Cerebellar nuclear complex (tissue), 1 donor: ENCODE measurements at places on chromosomes 7 and 10.

DNA sequence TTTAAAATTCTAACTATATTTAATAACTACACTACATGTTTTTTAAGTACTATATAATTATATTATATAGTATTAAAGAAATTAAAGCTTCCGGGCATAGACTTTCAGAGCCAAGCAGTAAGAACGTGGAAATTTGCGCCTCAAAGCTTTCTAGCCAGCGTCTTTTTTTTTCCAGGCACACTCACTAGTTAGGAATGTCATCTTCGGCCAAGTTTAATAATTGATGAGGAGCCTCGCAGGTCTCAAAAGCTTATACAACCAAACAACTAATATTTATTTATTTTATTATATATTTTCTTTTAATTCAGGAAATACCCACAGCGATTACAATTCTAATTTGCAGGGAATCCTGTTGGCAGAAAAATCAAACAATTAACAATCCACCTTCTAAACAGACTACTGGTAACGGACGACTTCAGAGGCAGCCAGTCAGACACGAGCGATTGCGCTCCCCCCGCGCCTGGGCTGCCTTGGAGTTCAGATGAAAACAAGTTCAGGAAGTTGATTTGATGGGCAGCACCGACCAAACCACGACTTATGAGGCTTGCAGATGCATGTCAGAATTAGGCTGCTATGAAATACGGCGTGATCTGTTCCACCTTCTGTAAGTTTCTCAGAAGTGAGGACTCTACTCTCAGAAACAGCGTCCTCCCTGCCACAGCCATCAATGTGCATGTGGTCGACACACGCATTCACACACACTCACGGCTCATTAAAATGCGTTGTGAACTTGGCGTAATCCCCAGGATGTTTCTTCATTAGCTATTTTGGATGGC is 431.8 kb upstream of the MGMT start:
- no peak for DNase-seq

DNA sequence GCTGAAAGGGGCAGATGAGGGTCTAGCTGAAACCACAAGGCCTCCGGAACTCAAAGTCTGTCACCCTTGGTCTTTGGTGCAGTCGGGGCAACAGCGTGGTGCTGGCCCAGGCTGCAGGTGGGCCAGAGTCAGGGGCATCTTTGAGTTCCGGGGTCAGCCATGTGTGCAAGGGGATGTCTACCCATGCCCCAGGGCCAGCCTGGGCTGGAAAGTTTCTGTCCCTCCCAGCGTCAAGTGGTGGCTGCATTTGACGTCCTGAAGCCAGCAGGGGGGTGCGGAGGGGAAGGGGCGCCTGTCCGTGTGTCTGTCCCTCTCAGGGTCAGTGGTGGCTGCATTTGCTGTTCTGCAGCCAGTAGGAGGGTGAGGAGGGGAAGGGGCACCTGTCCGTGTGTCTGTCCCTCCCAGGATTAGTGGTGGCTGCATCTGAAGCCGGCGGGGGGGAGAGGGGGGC is 638 bp downstream of the BRAT1 start:
- DNase-seq, result no peak

- DNase-seq, result no peak
These were observed 49.3 kb upstream of the GNA12 start for GRCh38 chr7:2893411-2893861.

DNA sequence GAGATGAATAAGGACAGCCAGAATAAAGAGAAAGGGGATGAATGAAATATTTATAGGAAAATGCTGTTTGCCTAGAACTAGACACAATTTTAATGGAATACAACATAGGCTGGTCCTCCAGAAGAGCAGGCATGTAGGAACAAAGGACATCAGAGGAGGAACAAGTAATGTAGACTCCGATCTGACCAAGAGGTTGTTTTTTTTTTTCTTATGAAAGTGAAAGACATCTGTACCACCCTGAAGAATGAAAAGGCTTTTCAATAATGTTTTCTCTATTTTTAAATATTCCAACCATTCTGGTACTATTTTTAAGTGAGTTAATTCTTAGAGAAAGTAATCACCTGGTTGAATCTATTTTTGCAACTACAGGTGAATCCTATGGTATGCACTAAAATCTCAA is 136.9 kb upstream of the PTN start:
- DNase-seq, result no peak

DNA sequence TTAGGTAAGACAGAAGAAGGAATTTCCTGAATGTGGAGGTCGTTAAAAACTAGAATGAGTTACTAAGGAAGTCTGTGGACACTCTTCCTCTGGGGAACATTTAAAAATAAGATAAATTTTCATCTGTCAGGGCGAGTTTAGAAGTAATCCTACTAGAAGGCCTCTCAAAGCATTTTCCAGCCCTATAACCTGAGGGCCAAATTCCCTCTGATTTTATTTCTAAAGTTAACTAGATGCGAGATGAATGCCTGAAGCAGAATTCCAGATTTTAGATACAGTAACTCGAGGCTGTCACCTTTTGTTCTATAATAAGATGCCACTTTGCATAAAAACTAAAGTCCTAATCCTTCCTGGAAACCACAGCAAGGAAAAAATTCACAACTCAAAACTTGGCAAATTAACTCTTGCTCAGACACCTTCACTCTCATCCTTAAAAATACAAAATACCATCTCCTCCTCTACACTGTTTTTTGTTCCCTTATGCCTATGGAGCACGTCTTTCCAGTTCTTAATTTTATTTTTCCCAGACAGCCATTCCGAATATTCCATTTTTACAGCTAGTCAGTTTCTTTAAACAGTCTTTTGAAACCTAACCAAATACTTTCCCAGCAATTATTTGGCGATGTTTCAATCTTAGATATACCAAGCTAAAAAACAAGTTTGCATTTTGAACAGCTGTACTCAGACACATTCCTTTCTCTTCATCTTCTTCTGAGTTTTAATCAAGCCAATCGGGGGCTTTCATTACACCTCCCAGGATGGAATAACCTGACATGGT is 420.7 kb upstream of the NFE2L3 start:
- DNase-seq, result no peak

DNA sequence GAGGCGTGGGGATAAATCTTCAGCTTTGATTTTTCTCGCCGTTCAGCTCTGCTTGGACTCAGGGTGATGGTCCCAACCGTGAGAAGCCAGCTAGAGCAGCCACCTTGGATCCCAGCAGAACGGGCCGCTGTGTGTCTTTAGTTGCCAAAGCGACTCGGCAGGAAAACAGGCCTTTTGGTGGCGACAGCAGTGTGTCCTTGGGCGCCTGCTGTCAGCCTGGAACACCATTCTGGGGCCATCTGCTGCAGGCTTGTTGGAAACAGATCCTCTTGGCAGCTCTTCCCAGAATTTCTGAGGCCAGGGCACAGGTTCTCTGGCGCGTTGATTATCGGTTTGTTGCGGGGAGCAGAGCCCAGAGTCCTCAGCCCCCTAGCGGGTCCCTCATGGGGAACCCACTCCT is 97.6 kb downstream of the CUX1 start:
- peak; percentile 90 for DNase-seq

GRCh38 chr7:29495653-29496052 is 68.0 kb upstream of the PRR15 start:
- no peak for DNase-seq

- no peak for DNase-seq
These were observed 95.5 kb upstream of the GTF2I start for GRCh38 chr7:74561898-74562613.

DNA sequence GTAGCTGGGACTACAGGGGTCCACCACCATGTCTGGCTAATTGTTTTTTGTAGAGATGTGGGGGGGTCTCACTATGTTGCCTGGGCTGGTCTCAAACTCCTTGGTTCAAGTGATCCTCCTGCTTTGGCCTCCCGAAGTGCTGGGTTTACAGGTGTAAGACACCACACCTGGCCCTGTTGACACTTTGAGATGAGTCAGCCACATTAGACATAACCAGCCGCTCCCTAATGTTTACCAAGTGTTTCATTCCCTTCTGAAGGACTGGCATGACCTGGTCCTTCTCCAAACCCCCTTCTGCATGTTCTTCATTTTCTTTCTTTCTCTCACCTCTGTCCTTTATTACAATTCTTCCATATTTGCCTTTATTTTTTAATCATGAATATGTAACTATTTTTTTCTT is 67.8 kb downstream of the TAF3 start:
- DNase-seq, result no peak

DNA sequence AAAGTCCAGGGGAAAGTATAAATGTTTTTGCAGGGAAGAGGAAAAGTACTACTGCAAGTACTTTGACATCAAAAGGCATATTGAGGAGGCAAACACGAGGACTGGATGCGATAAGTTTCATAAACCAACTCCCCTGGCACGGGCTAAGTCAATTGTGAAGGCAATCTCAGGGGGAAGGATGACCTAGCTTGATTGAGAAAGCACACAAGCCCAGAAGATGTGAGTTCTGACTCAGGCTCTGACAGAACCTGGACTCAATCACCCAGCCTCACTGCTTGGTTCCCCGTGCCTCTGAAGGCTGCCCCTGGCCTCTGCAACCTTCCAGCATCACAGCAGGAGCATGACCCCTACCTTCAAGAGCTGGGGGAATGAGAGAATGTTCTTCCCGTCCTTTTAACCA is 93.2 kb upstream of the ZNF438 start:
- no peak for DNase-seq

DNA sequence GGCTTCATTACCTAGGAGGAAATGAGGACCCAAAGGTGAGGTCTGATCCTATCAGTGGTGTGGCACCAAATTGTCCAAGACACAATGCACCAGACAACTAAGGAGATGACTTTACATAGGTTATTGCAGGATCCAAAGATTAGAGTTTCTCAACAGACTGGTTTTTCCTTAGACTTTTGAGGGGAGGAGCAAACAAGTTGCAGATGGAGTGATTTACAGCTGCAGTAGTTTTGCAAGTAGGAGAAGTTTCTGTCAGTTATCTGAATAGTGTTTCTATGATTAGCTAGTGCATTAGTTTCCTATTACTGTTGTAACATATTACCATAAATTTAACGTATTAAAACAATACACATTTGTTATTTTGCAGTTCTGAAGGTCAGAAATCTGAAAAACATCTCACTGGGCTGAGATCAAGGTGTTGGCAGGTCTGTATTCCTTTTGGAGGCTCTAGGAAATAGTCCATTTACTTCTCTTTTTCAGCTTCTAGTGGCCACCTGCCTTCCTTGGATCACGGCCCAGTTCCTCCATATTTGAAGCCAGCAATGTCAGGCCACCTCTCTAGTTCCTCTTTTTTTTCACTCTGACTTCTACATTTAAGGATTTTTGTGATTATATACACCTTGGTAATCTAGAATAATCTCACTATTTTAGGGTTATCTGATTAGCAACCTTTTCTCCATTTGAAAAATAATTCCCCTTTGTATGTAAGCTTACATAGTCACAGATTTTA is 994.9 kb downstream of the REEP3 start:
- DNase-seq, result peak; percentile 27

- no peak for DNase-seq
These were observed 31.2 kb upstream of the TMEM168 start for GRCh38 chr7:112821345-112821744.

DNA sequence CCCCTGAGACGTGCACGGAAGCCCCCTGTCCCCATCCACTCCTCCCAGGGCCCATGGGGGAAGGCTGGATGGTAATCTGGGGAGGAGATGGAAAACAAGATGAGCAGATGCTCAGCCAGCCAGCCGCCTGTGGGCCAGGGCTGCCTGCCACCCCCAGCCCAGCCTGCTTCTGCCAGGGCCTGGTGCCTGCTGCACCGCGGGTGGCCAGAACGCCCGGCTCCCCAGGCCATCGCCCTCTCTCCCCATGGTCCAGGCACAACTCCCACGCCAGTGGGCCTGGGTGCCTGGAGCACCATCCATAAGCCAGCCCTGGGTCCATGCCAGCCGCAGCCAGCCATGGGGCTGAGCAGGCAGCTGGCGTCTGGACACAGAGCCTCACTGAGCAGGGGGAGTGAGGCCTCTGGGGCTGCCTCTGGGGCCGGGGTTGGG is 57.2 kb upstream of the ELN start:
- no peak for DNase-seq

DNA sequence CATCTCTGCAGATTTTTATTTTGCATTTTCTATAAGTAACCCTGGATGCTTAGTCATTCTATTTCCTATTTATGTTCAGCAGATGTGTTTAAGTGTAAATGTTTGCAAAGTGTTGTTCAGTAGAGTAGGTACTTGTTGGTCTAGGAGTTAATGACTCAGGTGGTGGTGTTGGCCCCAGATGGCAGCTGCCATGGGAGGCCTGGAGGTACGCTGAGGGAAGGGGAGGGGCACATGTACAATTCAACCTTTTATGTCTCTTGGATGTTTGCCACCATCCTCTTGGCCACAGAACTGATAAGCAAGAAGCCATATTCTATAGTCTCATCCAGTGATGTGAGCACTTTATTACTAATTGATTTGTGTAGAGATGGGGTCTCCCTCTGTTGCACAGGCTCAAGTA is 68.1 kb upstream of the SLC39A12 start:
- DNase-seq, result no peak

DNA sequence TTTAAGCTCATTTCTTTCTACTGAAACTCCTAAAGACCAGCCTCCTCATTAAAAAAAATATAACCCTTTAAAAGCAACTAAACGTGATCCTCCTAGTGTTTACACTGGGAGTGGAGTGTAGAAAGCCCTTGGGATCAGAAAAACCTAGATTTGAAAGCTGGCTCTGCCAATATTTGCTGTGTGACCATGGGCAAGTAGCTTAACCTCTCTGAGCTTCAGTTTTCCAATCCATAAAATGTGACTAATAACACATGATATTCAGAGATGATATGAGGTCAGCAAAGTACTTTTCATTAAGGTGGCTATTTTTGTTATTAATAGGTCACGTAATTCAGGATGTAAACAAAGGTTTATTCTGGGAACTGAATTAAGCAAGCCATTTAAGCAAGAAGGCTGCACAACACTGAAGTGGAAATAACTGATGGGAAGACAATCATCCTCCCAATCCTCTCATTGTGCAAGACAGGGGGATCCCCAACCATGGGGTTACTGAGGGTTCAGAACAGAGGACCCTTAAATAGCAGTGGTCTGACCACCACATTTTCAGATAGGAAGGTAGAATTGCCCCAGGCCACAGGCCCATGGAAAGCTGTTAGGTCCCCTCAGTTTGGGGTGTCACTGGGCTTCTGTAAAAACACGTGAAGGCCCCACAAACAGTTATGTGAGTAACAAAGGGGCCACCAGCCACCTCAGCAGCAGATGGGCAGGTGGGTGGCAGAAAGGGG is 49.1 kb upstream of the EEPD1 start:
- no peak for DNase-seq

GRCh38 chr7:134991469-134992339 is 5.4 kb downstream of the AGBL3 start:
- no peak for DNase-seq

DNA sequence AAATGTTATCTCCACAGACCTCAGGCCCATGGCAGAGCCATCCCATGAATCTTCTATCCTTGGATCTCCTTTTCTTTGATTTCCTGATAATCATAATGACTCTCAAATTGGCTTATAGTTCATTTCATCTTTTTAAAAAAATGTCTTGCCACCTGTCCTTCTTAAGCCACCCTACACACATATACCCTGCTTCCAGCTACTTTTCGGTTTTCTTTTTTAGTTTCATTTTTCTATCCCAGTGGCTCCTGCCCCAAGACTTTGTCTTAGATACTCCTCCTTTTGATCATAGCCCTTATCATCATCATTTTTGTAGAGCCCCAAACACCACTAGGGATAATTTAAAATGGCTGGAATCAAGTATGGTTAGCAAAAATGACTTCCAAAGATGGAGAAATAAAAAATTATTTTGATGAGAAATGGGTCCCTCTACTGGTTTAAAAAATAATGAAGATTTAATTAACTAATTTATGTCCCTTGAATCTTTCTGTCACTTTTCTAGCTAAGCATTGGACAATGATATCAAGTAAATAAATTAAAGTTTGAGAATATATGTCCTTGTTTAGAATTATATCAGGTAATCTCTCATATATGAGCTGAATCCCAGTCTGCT is 277.3 kb upstream of the SEMA3D start:
- no peak for DNase-seq
